Pancreas (tissue), 10 donors: ENCODE measurements at places on chromosomes 3 and 15. TPM values are rescaled to one million over a fixed set of nuclear protein-coding genes. Genes with fewer than 3 reads are reported as not detected.

The SNRK gene
- total RNA-seq = 14.4 TPM

DNA sequence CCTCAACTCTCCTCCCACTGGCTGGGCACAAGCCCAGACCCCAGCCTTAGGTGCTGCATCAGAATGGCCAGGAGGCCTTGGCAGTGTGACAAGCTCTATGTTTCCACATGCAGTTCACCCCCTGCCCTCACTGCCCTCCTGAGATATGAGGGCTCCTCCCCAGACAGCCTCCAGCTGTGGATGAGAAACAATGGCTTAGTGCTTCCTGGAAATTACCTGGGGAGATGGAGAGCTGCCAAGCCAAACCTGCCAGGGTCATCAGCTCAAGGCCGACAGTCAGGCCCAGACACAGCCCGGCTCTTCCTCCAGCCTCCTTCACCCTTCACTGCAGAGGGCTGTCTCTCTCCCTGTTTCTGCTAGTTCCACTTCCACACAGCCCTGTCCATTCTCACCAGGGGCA lies 76.3 kb downstream of the MYLK start:
- DNase-seq = peak; percentile 32
- no peak overlapping the region for H3K27ac ChIP-seq
- H3K4me3 ChIP-seq = no peak overlapping the region
- no peaks in the 10 kb centered on the region for H3K4me1 ChIP-seq

DNA sequence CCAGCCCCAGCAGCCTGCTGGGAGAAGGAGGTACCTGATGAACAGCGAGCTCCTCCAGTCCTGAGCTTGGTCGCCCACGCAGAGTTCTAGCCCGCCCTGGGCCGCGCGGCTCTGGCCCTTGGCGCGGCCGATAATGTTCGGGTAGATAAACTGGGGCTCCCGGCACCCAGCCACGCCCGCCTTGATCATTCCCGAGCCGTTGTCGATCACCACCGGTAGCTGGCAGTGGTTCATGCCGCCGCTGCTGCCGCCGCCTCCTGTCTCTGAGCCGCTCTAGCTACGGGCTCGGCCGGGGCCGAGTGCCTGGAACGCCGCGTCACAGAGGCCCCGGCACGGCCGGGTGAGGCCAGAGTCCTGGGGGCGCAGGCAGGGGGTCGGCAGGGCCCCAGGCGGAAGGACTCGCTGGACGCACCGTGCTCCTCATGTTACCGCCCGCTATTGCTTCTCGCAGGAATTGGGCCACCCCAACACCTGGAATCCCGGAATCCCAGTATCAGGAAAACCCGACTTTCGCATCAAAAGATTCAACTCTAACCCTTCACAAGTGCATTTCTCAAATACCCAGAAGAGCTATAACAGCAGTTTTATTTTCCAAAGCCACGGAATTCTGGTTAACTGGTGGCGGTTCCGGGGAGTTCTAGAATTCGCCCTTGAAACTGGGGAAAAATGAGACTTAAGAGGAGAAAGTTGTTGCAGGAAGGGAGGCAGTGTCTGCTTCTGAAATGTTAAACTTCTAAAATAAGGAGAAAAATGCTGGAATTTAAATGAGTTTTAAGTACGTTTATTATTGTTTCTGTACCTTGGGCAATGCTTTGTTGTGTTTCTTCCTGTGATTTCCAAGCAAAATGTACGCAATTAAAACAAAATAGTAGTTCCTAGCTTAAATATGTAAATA lies at the start of gene ACTRT3:
ACTRT3 (minus strand) TSS at position 275 of the 895 bp plus-strand sequence; CDS start at position 234, 41 bp downstream.
- no peaks in the 10 kb centered on the region for H3K36me3 ChIP-seq
- peak; percentile 44 for DNase-seq
- peak within 1 kb of the TSS; percentile 37 for H3K4me3 ChIP-seq
- peak within 1 kb of the TSS; percentile 80 for H3K27ac ChIP-seq

The PLXNB1 gene
- total RNA-seq = 79.0 TPM

- H3K36me3 ChIP-seq = no peaks in the 10 kb centered on the region
- no peaks in the 10 kb centered on the region for H3K27me3 ChIP-seq
- H3K27ac ChIP-seq = no peak overlapping the region
- no peak for DNase-seq
- no peaks in the 10 kb centered on the region for H3K4me1 ChIP-seq
- H3K4me3 ChIP-seq = no peak overlapping the region
Observed at GRCh38 chr3:61239871-61240270, 11.4 kb downstream of the FHIT start.

DNA sequence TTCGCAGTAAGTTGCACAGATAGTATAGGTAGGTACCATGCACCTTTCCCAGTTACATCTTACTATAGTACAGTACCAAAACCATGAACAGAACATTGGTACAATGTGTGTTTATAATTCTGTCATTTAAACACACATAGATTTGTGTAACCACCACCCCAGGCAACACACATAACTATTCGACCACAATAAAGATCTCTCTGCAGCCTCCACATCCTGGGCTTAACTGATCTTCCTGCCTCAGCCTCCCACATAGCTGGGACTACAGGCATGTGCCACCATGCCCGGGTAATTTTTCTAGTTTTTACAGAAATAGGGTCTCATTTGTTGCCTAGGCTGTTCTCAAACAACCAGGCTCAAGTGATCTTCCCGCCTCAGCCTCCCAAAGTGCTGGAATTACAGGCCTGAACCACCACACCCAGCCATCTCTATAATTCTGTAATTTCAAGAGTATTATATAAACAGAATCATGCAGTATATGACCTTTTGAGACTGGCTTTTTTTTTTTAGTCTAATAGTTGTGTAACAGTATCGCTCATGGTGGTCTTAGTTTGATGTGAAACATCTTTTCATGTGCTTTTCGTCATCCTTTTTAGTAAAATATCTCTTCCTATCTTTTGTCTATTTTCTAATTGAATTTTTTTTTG lies 13.3 kb upstream of the TMF1 start:
- H3K4me1 ChIP-seq = no peaks in the 10 kb centered on the region
- H3K4me3 ChIP-seq = no peak overlapping the region
- no peaks in the 10 kb centered on the region for H3K27me3 ChIP-seq
- DNase-seq = no peak
- peaks cover 4% of the 10 kb centered on the region for H3K36me3 ChIP-seq
